ENCODE measurements at places on chromosomes 7 and 10. TPM values are rescaled to one million over a fixed set of nuclear protein-coding genes. Genes with fewer than 3 reads are reported as not detected.

Gene ATP5F1C
- 234 TPM for total RNA-seq

Gene COPG2
- total RNA-seq, result 31.3 TPM

Gene CLEC5A
- not detected for total RNA-seq

Gene SOSTDC1
- total RNA-seq, result not detected

Gene ANKRD30A
- total RNA-seq, result not detected

Gene NUP205
- 21.9 TPM for total RNA-seq
